ENCODE measurements at places on chromosomes 11 and 22.

- DNase-seq = no peak
These were observed 33.1 kb upstream of the PAMR1 start for GRCh38 chr11:35558513-35558912.

GRCh38 chr11:131906963-131907362, 536.5 kb downstream of the NTM start:
- DNase-seq = no peak

DNA sequence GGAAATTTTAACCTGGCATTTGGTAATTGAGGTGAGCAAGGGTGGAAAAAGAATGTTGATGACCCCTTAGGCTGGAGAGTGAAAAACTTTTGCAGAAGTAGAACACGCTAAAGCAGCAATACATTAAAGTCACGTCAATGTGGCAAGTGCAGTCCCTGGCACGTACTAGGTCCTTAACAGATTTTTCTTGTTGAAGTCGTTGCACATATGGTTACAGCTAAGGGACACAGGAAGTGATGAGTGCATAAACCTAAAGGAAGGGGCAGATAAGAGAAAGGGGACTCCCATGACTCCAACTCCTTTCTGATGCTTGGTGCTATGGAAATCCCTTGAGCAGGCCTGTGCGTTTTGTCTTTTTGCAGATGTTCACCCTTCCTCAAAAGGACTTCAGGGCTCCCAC, 1.2 kb downstream of the ACCS start:
- DNase-seq = no peak

GRCh38 chr11:44454666-44455065, 110.8 kb upstream of the CD82 start:
- DNase-seq = no peak

DNA sequence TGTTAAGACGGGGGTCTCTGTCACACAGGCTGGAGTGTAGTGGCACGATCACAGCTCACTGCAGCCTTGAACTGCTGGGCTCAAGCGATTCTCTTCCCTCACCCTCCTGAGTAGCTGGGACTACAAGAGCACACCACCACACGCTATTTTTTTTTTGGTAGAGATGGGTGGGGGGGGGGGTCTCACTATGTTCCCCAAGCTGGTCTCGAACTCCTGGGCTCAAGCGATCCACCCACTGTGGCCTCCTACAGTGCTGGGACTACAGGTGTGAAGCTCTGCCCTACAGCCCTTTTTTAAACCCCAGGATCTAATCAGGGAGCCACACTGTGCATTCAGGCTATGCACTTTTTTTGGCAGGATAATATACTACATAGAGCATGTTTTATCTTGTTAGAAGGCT, 1.4 kb upstream of the DHCR7 start:
- DNase-seq = no peak

DNA sequence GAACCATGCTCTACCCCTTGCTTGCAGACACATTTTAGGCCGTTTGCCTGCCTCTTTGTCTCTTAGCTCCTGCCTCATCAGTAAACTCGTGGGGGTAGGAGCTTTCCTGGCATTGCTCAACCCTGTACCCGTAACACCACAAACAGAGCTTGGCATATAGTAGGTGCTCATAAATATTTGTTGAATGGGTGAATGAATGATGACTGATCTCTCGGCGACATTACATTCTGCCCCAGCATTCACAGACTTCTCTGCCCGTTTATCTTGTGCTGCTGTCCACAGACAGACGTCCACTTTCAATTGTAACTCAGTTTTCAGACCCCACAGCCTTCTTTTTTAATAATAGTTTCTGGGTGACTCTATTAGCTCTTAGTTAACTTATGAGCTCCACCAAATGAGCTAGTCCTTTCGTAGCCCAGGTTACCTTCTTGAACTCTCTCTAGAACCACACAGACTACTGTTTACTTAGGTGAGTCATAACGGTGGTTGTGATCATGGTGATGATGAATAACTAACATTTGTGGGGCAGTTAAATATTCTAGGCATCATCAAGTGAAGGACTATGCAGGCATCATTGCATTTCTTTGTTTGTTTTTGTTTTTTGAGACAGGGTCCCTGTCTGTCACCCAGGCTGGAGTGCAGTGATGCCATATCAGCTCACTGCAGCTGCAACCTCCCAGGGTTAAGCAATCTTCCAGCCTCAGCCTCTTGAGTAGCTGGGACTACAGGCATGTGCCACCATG, 188.4 kb downstream of the ADAMTS15 start:
- DNase-seq = no peak

GRCh38 chr11:47551086-47551485, 1.8 kb downstream of the CELF1 start:
- DNase-seq = peak; percentile 12

- DNase-seq = no peak
These were observed 327.1 kb downstream of the FAM181B start for GRCh38 chr11:82406611-82407010.

- no peak for DNase-seq
These were observed 67.9 kb downstream of the YAP1 start for GRCh38 chr11:102177974-102178631.

DNA sequence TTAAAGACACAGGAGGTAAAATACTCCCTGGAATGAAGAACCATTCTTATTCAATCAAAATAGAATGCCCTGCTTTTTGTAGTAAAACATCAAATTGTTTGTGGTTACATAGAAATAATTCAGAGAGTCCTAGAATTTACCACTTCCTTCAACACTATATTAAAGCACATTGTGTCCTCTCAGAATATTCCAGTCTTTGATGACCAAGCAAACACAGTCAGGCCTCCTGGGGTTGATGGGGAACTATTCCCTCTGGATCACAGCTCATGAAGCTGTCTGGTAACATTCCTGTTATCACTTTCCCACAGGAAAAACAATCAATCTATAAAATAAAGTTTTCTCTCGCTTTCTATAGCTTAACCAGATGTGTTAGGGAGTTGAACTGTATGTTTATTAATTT, 389.3 kb downstream of the KCNA4 start:
- DNase-seq = no peak

DNA sequence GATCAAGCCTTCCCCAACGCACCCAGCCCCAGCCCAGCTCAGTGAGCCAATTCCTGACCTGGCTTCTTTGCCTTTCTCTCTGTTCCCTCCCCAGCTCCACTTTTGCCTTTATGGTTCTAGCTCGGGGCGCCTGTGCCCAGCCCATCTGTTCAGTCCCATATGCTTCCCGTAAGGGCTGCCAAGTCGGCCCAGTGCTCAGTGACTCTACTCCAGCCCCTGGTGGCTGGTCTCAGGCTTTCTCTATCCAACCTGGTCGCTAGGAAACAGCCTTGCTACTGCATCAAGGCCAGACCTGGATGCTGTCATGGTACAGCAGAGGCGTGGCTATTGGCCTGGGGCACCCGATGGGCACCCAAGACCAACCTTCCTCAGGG, 178.0 kb downstream of the DSCAML1 start:
- DNase-seq = peak; percentile 90

- DNase-seq = peak; percentile 52
These were observed 469.9 kb downstream of the MN1 start for GRCh38 chr22:27331526-27332281.

- no peak for DNase-seq
These were observed 217.7 kb upstream of the CTSC start for GRCh38 chr11:88555018-88555828.

DNA sequence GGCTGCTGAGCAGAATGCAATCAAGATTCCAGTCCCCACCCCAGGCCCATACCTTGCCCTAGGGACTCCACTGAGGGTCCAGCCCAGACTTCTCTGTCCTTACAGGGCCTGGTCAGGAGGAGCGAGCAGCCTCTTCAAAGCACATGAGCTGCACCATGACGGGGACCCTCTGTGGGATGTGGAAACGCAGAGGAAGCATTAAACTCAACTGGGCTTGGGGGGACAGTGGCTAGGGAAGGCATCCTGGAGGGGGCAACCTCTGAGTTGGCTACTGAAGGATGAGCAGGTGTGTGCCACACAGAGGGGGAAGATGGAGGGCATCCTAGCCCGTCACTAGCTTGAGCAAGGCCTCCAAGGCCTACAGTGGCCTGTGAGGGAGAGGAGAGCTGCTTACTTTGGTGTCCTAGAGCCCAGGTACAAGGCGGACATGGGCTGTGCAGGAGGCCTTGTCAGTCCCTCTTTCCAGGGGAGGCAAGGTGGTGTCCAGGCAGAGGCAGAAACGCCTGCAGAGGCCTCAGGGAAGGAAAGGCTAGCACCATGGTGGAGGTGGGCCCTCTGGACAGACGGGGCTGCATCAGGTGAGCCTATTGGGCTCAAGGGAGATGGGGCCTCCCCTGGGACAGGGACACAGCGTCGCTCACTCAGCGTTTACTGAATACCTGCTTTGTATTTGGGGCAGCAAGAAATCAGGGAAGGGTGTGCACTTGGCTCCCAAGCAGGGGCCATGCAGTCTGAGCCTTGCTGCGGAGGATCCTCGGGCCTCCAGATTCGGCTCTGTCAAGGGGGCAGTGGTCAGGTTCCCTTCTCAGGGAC, 14.3 kb downstream of the TTC38 start:
- no peak for DNase-seq

DNA sequence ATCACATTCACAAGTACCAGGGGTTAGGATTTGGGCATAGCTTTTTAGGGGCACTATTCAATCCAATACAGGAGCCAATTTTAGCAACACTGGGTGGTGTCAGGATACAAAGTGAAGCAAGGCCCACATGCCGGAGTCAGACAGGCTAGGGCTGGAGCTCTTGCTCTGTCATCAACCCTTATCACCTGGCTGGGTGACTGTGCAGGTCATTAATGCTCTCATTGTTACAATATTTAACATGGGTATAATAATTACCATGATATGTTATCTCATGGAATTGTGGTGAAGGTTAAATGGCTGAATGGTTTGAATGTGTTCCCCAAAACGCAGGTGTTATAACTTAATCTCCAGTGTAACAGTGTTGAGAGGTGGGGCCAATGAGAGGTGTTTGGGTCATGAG, 143.3 kb upstream of the THY1 start:
- DNase-seq = no peak

DNA sequence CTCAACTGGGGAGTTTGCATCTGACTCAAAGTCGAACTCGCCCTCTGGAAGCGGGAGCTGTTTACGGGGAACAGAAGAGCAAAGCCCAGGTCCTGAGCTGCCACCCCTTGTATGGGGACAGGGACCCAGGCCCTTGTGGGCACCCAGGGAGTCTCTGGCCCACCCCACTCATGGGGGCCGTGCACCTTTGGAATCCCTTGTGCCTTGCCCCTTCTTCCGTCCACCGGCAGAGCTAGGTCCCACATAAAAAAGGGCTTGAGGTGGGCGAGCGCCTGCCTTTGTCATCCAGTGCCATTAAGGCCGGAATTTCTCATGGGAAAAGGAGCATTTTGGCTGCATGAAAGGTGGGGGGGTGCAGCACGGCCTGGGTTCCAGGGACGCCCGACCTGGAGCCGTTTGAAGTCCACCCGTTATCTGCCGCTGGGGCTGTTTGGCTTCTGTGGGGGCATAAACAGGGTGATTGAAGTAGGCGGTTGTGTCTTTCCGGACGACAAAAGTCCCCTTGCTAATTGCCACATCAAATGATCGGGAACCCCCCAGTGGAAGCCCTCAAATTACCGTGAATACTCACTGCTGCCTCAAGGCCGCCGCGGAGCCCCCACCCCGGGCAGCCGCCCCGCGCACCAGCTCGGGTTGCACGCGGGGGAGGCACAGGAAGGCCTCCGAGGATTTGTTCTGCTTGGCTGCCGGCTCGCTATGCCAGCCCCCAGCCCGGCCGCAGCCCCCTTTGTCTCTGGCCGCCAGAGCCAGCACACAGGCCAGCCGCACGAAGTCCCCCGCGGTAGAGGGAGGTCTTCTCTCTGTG, 49.0 kb upstream of the FGF3 start:
- no peak for DNase-seq

GRCh38 chr11:105589346-105589745, 20.5 kb upstream of the GRIA4 start:
- DNase-seq = no peak

GRCh38 chr22:45903355-45904135, 73.4 kb downstream of the WNT7B start:
- no peak for DNase-seq

- DNase-seq = no peak
These were observed 76.6 kb upstream of the LRRC4C start for GRCh38 chr11:41536021-41536568.

- DNase-seq = no peak
These were observed 327 bp upstream of the MED17 start for GRCh38 chr11:93783765-93784144.

- DNase-seq = no peak
These were observed 546.8 kb downstream of the ETS1 start for GRCh38 chr11:128040603-128041002.

GRCh38 chr11:110371084-110371483, 58.7 kb upstream of the FDX1 start:
- no peak for DNase-seq

GRCh38 chr11:120126620-120127019, 11.3 kb downstream of the TRIM29 start:
- DNase-seq = peak; percentile 58

DNA sequence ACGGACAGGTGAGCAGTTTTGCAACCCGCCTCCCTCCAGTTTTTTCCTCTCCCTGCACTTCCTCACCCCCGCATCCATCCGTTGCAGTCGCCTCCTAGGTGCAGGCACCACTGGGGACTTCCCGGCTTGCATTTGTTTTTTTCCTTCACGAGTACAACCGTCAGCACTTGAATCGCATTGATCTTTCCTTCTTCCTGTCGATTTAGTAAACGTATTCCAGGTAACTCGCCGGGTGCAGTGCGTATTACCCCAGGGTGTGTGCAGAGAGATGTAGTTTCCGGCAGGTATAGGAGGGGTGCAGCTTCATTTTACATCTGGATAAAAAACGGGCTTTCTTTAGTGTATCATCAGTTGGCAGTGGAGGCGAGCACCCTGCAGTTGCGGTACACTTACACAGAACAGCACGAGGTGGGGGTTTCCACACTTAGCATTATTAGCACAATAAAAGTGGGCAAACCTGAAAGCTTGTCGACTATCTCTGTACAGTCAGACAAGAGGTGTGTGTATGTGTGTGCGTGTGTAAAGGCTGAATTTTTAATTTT, at the start of gene SORL1-AS1:
TSS of gene SORL1-AS1 (minus strand) at position 359 of the 542 bp plus-strand sequence.
- DNase-seq = no peak

DNA sequence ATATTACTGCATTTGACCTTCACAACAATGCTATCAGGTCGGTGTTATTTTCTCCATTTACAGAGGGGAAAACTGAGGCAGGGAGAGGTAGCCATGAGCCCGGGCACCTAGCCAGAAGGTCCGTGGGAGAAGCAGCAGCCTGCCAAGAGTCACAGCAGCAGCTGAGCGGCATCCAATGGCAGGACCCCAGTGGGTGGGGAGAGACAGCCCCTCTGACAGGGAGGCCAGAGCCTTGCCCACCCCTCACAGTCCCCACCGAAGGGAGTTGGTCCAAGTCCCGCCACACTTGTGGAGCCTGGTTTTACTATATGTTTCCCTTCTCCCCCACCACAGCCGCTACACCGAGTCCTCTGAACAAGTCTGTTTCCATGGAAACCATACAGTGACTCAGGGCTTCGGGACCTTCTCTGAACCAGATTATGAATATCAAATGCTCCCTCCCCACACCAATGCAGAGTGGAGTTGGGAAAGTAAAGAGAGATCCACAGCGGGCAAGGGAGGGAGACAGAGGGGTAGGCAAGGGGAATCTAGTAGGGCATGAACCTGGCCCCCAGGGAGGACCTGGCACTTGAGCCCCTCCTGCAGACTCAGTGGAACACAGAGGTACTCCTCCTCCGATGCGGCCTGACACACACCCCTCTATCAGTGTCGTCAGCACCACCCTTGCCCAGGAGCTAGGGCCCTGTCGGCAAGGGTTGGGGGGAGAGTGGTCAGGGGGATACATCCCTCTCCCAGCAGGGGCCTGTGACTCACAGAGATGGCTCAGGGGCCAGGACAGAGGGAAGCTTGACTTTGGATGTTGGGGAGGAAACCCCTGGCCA, 2.5 kb downstream of the CHST1 start:
- DNase-seq = peak; percentile 39
